ENCODE measurements at places on chromosomes 5 and 9.

GRCh38 chr5:120817044-120817985 is 353.2 kb downstream of the PRR16 start:
- DNase-seq: no peak

GRCh38 chr5:102865510-102866236 is 110.6 kb downstream of the PAM start:
- DNase-seq: peak; percentile 13

- no peak for DNase-seq
Measured at GRCh38 chr5:54671681-54672080, 154.1 kb downstream of the SNX18 start.

GRCh38 chr9:137159105-137160053 is 10.5 kb downstream of the LRRC26 start:
- no peak for DNase-seq

GRCh38 chr5:134041570-134042411 is 37.0 kb upstream of the VDAC1 start:
- DNase-seq: no peak

- no peak for DNase-seq
Measured at GRCh38 chr9:22039258-22039657, 30.2 kb upstream of the CDKN2B start.

GRCh38 chr9:107751567-107752210 is 262.1 kb upstream of the KLF4 start:
- no peak for DNase-seq

DNA sequence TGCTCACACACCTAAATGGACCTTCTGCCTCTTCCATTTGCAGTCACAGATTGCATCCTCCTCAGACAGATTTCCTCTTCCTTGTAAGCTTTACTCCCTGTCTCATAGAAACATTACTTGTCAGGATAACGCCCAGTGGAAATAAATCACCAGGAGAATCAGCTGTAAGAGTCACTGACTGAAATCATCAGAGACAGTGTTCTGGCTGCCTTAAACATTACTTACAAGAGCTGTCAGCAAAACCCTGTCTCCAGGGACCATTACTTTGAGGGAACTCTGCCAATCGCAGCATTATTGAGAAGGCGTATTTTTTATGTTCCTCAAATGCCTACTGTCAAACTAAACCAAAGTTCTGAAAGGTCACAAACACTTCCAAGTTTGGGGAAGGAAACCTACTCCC is 5.9 kb downstream of the DPYSL3 start:
- DNase-seq: no peak

- peak; percentile 36 for DNase-seq
Measured at GRCh38 chr9:74951725-74952151, 974 bp downstream of the C9orf40 start.

DNA sequence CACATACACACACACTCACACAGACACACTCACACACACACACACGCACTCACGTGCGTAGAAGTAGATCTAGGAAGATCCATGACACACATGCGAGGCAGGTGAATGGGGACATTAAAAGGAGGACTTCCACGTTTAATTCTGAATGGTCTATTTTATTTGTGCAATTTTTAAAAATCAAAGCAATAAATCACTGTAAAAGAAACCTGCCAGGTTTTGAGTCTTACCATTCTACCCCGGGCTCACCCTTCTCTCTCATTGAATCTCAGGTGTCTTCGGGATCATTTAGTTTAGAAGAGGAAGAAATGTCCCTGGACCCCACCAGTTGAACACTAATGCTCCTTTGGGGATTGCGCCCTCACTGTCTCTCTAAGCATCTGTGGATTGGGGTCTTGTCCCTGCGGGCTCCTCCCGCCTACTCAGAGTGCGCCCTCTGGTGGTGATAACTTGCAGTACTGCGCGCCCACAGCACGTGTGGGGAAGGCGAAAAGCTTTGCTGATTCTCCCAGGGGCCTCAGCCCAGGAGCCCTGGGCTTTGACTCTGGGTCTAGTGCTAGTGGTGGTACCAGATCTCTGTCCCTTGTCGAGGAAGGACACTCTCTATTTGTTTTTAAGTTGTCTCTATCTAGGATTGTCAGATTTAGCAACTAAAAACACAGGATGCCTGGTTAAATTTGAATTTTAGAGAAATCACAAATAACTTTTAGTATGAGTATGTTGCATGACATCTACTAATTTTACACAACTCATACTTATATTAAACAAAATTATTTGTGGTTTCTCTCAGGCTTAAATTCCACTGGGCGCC is 34.8 kb downstream of the BOD1 start:
- peak; percentile 21 for DNase-seq

- no peak for DNase-seq
Measured at GRCh38 chr5:133494232-133494922, 118.0 kb downstream of the FSTL4 start.

DNA sequence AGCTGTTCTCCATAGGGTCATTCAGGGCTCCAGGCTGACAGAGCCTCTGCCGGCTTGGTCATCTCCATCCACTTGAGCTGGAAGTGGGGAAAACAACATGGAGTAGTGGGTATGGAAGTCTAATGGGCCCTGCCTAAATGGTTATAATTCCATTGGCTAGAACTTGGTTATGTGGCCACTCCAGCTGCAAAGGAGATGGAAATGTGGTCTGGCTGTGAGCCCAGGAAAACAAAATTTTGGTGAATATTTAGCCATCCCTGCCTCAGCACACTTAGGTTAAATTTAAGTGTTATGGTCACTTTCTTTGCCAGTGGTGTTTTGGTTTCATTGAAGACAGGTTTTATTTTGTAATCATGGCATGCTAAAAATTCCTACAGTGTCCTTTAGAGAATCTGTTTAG is 112.3 kb downstream of the SMARCA2 start:
- DNase-seq: no peak

DNA sequence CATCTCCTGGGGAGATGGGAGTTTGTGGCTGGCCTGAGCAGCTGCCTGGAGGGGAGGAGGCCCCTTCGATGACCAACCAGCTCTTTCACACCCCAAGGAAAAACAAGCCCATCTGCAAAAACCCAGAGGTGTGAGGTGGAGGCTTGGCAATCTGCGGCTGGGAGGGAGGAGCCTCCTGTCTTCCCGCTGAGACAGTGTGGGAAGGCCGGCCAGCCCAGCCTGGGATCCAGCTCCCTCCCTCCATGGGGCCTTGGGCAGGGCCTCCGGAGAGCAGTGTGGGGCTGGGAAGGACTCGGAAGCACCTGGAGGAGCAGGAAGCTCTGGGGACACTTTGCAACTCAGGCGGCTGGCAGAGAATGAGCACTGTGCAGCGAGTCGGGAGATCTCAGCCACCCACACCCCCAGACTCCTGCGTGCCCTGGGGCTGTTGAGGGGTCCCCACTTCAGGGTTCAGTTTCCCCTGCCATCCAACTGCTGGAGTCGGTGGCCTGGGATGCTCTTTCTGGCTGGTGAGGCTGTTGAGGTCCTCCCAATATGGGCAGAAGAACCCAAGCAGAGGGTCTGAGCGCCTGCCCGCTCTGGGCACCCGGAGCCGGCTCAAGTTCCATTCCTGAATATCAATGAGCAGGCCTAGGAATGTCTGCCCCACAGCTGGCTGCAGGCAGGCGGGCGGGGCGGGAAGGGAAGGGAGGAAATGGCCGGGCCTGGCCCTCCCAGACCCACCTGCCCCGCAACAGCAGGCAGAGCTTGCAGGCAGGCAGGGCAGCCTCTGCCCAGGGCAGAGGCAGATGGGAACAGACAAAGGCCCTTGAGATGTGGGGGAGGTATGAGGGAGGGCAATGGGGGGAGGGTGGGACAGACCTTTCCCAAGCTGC is 101.1 kb downstream of the FGF18 start:
- no peak for DNase-seq

DNA sequence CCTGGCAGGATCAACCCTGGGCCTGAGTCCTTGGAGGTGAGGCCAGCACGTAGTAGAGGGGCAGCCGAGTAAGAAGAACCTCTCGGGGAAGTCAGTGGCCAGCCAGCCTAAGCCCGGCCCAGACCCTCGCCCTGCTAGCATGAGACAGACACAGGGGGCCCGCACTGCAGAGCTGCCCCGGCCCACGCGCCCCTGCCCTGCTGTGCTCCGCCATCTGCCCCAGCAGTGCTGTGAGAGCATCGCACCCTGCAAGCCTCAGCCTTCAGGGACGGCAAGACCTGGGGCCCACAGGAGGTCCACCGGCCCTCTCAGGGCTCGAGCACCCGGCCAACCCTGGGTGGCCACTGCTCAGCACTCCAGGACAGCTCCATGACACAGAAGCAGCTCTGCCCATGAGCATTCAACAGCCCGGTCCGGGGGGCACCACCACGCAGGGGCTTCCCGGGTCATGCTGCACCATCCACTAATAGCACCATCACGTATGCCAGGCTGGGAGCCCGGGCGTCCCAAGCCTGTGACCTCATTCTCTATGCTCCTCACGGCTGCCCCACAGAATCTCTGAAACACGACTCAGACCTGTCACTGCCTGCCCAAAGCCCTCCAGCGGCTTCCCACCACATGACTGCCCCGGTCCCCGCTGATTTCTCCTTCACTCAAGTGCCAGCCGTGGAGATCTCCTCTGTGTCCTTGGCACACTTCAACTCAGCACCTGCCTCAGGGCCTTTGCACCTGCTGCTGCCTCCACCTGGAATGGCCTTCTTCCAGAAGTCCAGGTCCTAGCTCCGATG is 38.1 kb downstream of the ADAMTS2 start:
- no peak for DNase-seq

GRCh38 chr5:134392301-134392700 is 19.4 kb downstream of the CDKN2AIPNL start:
- DNase-seq: no peak

DNA sequence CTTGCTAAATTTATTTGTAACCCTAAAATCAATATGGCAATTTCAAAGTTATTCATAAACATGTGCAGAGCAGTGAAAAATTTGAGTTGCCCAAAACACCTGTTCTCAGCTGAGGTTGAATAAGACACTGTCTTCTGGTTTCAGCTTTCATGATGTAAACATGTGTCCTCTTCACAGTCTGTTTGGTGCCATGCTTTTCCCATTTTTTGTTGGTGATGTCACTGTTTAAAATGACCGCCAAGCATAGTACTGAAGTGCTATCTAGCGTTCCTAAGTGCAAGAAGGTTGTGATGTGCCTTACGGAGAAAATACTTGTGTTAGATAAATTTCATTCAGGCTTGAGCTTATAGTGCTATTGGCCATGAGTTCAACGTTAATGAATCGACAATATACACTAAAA is 580.8 kb downstream of the ACTL7B start:
- no peak for DNase-seq

DNA sequence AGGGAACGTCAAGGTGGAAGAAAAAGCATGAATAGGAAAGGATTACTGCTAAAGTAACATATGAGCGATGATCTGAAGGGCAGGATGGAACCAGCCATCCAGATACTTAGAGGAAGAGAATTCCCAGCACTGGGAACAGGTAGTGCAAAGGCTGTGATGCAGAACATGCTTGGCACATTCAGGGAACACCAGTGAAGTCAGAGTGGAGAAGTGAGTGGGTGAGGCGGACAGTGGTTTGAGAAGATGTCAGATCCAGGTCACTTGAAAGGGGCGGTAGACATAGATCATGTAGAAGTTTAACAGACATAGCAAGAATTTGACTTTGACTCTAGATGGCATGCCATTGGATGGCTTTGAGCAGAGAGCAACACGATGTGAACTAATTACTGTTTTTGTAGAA is 374.2 kb downstream of the PDE4D start:
- DNase-seq: no peak

DNA sequence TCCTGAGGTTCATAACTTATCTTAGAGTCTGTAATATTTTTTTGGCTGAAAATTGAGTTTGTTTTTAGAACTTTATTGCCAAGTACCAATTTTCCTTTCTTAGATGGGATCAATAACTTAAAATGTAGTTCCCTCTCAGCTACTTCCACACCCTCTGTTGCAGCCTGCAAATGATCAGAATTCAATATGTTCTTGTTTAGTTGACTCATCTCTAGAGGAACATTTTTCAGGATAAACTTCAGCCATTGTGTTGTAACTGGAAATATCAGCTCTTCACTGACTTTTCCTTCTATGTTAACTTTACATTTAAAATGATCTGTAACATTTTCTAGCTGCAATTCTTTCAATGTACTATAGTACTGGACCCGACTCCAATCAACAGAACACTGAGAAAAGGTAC is 115.7 kb downstream of the ESM1 start:
- no peak for DNase-seq

DNA sequence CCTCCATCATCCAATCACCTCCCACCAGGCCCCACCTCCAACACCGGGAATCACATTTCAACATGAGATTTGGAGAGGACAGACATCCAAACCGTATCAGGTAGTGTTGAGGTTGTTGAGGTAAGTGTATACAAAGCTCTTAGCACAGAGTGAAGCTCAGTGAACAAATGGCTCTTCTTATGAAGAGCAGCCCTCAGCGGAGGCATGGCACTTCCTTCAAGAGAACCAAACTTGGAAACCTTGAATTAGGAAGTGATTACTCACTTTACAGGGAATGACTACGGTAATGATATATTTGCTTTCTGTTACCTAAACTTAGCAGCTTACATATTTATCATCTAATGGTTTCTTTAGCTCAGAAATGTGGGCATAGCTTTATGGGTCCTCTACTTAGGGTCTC is 92.8 kb downstream of the IQGAP2 start:
- DNase-seq: no peak

GRCh38 chr5:26948921-26949320 is 89.5 kb downstream of the CDH9 start:
- no peak for DNase-seq

DNA sequence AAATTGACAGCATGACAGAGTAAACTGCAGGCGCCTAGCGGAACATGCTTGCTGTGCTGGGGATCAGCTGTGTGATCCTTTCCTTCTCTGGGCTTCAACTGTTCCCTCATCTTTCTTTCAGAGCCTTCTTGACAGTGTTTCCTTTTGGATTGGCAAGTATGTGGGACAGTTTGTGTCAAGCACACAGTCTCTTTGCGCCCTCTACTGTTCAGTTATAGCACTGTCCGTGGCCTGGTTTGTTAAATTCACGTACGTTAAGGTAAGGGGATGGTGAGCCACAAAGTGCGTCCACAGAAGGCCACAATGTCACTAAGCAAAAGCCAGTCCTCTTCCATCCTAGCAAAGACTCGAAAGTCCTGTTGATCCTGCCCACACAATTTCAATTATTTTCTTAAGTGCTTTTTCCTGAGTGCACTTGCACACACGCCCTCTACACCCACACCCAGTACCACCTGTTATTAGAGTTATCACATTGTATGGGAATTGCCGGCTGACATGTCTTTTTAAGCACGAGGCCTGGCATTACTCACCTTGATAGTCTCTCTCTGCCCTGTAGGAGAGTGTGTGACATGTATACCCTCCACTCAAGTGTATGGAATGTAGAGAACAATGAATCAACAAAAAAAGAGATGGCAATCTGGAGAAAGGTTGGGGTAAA is 22.5 kb upstream of the PTPN3 start:
- DNase-seq: no peak

DNA sequence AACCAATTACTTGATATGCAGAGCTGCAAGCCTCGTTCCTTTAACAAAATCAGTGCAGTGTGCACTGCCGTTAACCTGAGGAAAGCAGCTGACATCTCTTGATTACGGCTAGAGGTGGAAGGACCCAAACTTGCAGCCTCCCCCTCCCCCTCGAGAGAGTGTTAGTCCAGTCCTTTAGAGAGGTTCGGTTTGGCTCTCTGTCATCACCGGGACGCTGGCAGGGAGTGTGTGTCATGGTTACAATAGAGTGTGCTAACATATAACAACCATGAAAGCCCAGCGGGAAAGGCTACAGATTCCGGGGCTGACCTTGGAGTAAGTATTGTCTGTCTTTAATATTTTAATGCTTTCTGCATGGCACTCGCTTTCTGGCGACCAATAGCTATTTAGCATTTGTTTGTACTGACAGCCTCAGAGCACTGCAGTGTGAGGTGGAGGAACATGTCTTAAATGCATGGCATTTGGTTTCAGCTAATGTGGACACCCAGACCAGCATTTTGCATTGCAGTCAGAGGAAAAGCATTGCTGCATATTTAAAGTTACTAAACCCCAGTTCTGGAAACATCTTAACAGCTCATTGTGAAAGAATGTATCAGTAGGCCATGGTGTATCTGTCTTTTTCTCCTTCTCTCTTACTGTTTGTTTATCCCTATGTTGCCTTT is 237.5 kb downstream of the CD180 start:
- no peak for DNase-seq

Data from CD4-positive, alpha-beta T cell treated with Interleukin-1 beta for 1 hour (primary cell).